ENCODE measurements at places on chromosomes 3 and 15. TPM values are rescaled to one million over a fixed set of nuclear protein-coding genes. Genes with fewer than 3 reads are reported as not detected.

Gene LRRIQ4
- not detected for polyA plus RNA-seq

DNA sequence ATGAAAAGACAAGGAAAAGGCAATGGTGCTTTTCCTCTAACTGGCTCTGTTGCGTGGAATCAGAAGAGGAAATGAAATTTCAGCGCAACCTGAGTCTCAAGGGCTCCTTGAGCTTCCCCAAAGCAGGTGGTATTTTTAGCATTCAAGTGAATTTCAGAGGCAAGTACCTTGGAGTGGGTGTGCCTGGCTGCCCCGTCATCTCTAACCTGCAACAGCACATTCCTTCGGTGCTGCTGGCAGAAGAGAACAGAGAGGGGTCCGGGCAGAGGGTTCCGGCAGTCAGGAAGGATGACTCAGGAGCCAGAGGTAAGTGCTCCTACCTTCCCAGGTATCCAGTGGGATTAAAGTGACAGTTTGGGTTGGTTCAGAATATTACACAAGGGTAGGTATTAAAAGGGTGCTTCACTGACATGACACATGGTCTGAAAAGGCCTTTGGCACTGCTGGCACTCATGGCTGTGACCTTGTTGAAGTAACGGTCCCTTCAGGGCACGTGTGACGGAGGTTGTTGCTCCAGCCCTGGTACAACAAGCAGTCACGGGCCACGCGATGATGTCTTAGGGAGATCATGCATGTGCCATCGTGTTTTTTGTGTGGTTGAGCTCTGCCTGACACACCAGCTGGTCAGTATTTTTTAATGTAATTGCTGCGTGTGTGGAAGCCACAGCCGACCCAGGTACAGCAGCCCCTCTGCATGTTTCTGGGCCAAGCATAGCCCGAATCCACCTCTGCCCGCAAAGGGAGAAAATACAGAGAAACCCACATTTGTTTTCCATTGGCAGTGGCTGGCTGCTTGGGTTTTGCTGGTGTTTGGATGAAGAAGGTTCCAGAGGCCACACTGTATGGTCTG lies 75.7 kb downstream of the LRRK1 start:
- DNase-seq, result peak; percentile 74

GRCh38 chr15:76337696-76338485 lies 1.3 kb downstream of the ISL2 start:
- DNase-seq, result peak; percentile 50

Gene GOLGA8S
- 0.05 TPM for polyA plus RNA-seq

- no peak for DNase-seq
These were observed 243.3 kb downstream of the IL20RB start for GRCh38 chr3:137201066-137201465.

GRCh38 chr15:61097043-61097442 lies 132.1 kb downstream of the RORA start:
- DNase-seq, result no peak

DNA sequence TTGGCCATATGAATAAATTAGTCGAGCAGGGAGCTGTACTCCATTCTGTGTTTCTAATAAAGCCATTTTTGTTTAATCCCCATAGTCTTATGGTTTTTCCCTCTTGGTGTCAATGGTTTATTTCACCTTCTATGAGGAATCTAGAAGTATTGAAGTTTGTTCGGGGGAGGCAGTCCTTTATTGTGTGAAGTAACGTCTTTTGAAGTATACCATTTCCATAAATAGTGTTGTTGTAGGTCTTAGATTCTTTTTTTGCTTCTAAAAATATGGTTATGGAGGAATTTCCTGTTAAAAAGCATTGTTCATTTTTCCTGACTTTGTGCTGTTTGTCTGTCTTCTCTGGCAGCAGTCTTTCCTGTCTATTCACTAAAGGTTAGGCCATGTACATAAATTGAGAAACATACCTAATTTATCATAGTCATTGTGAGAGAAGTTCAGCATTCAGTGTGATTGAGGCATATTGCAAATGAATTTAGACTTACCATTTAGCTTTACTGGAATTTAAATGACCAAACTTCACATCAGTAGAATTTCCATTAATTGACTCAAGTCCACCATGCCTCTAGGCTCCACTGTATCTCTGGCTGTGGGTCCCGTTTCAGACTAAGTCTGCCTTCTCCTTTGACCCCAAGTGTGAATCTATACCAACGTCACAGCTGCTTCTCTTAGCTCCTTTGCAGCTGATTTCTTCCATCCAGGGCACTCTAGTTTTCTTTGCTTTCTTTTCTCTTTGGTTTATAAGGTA lies 37.3 kb downstream of the YEATS2 start:
- no peak for DNase-seq

DNA sequence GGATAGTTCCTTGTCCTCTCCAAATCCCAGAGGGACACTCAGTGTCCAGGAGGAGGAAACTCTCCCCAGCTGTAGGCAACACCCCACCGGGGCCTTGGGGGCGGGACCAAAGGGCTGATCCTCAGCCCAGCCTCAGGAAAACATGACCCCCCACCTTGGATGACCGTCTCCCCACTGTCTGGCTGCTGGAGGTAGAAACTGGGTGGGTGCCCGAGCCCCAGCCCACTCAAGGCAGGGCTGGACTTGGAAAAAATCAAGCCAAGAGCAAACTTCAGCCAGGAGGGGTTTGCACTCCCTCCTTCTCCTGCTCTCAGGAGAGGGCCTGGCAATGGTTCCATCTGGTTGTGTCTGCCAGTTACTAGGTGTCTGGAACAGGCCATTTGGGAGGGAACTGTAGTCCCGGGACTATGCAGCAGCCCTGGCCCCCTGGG lies 3.6 kb upstream of the RASL12 start:
- DNase-seq, result peak; percentile 81

All from lung (tissue), 17 donors.